ENCODE measurements at places on chromosomes 6 and 20. TPM values are rescaled to one million over a fixed set of nuclear protein-coding genes. Genes with fewer than 3 reads are reported as not detected.

Gene TCEA2
- 81.2 TPM for total RNA-seq

- DNase-seq: no peak
Observed at GRCh38 chr20:3046677-3047462, 1.0 kb downstream of the MRPS26 start.

- DNase-seq: no peak
Observed at GRCh38 chr6:103729658-103730057, 1130.1 kb downstream of the HACE1 start.

GRCh38 chr6:36729161-36729524 is 31.5 kb downstream of the RAB44 start:
- DNase-seq: no peak

- DNase-seq: no peak
Observed at GRCh38 chr6:121482004-121482693, 46.7 kb downstream of the GJA1 start.

Gene PCK1
- 5.3 TPM for total RNA-seq

GRCh38 chr6:7269816-7270215 is 43.2 kb downstream of the SSR1 start:
- DNase-seq: no peak
